SK-N-SH (cell line): ENCODE measurements at places on chromosomes 3 and 15.

GRCh38 chr3:24086617-24087404, 141.7 kb downstream of the NR1D2 start:
- no peak for DNase-seq
- H3K27ac ChIP-seq: no peak overlapping the region
- H3K4me3 ChIP-seq: no peak overlapping the region

DNA sequence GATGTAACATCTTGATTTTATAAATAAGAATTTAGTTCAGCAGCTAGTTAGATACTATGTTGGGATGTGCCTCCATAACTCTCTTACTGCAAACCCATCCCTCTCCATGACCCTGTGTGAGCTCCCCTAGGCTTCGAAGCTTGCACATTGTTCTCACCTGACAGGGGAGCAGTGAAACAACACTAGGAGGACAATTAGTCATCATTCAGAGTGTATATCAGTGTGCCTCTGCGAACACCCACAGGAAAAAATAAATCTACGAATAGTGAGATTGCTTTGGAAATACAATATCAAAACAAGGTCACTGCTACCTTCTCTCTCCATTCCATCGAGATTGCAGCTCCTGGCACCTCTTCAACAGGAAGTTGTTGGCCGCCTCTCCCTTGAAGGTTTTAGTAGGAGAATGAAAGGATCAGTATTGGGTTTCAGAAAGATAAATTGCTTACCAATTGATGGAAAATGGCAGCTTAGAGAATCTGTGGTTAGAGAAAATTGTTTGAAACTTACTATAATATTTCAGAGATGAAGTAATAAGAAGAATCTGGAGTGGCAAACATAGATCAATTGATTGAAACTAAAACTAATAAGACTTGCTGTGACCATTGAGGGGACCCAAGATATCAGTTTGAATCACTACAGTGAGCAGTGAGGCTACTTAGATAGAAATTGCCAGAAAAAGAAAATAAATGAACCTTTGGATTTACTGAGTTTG, 103.2 kb downstream of the CHL1 start:
- no peaks in the 10 kb centered on the region for H3K36me3 ChIP-seq
- DNase-seq: no peak
- H3K4me3 ChIP-seq: no peak overlapping the region
- no peaks in the 10 kb centered on the region for H3K4me1 ChIP-seq

GRCh38 chr3:172082269-172082668, 42.9 kb downstream of the FNDC3B start:
- no peak overlapping the region; the same call in 1 of the 2 replicates for H3K4me3 ChIP-seq
- H3K36me3 ChIP-seq: peaks cover 6% of the 10 kb centered on the region; the same call in 1 of the 2 replicates
- peak overlapping the region; percentile 77 for H3K27ac ChIP-seq
- DNase-seq: peak; percentile 57

- DNase-seq: no peak
- H3K4me3 ChIP-seq: peak overlapping the region; percentile 66
- H3K36me3 ChIP-seq: no peaks in the 10 kb centered on the region
- no peaks in the 10 kb centered on the region for H3K27me3 ChIP-seq
- H3K4me1 ChIP-seq: peaks cover 17% of the 10 kb centered on the region
These were observed 498 bp upstream of the ARNT2 start for GRCh38 chr15:80403712-80404056.

- peak; percentile 83 for DNase-seq
- H3K4me3 ChIP-seq: peak overlapping the region; percentile 90
- H3K27ac ChIP-seq: peak overlapping the region; percentile 91
- peaks cover 9% of the 10 kb centered on the region for H3K36me3 ChIP-seq
These were observed 895 bp upstream of the ARHGAP31 start for GRCh38 chr3:119293105-119293870.

DNA sequence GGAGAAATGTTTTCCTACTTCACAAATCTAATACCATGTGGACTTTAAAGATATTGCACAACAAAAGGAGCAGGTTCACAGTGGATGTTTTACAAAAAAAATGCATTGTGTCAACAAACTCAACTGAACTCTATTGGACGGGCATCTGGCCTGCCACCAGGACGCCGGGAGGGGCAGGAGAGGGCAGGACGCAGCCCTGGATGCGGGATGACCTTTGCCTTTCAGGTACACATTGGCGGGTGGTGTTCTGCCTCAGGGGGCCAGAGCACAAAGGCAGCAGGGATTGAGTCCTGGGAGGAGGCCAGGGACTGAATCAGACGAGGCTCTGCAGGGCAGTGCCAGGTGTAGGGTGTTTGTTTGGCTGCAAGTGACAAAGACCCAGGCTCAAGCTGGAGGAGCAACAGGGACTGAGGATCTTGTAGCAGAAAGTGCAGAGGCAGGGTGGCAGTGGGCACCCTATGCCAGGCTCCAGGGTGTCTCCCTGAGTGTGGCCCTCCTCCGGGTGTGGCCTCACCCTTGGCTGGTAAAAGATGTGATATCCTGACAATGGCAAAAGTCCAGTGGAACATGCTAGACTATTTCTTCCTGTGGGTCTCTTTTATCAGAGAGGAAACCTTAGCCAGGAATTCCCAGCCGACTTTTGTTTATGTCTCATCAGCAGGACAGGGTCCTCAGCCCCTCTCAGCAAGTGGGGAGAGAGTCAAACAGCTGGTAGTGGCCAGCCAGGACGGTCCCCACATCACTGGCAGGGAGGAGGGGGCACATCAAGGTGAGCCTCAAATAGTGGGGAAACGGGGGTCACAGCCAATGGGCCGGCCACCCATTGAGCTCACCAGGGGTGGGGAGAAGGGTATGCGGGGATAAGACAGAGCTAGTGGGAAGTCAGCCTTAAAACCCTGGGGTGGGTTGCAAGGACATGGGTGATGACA, 29.7 kb upstream of the KLF13 start:
- H3K27ac ChIP-seq: no peak overlapping the region
- DNase-seq: peak; percentile 12
- H3K36me3 ChIP-seq: no peaks in the 10 kb centered on the region
- H3K4me1 ChIP-seq: no peaks in the 10 kb centered on the region
- 0 out of 2 replicates have a peak, but pooled peaks cover 3% of the 10 kb centered on the region for H3K27me3 ChIP-seq

DNA sequence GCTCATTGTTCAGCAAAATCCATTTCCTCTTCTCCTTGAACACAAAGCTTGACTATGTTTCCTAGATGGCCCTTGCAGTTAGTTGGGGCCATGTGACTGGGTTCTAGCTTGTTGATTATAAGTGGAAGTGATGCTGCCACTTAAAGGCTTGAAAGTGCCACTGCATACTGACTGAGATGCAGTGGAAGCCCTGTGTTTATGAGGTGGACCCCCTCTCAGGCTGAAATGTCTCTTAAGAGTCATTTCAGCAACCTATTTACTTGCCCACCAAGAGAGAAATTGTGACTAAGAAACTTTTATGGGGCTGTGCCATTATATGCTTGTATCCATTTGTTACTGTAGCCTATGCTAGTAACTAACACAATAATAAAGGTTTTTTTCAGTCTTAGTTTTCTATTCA, 8.4 kb upstream of the ANP32A start:
- H3K4me1 ChIP-seq: no peaks in the 10 kb centered on the region
- DNase-seq: no peak
- H3K27ac ChIP-seq: no peak overlapping the region
- no peak overlapping the region for H3K4me3 ChIP-seq

DNA sequence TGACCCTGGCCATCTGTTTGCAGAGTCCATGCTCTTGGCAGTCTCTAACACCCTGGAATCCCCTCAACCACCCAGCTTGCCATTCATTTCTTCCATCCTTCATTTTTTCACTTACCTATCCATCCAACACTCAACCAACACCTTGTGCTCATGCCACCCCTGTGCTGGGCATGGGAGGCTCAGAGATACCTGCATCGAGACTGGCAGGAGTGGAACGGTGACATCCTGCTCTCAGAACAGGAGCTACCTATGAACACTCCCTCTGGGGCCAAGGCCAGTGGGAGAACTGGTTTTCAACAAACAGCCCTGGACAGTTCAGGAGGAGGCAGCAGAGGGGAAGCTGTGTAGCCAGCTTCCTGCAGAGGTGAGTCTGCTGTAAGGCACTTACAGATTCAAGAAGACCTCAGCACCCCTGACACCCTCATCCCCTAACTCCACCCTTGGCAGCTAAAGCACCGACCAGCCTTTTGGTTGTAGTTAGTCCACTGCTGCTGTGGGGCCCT, 19.5 kb upstream of the ATP2B2 start:
- no peaks in the 10 kb centered on the region for H3K4me1 ChIP-seq
- no peaks in the 10 kb centered on the region for H3K36me3 ChIP-seq
- H3K27me3 ChIP-seq: no peaks in the 10 kb centered on the region; the same call in 1 of the 2 replicates
- no peak for DNase-seq

DNA sequence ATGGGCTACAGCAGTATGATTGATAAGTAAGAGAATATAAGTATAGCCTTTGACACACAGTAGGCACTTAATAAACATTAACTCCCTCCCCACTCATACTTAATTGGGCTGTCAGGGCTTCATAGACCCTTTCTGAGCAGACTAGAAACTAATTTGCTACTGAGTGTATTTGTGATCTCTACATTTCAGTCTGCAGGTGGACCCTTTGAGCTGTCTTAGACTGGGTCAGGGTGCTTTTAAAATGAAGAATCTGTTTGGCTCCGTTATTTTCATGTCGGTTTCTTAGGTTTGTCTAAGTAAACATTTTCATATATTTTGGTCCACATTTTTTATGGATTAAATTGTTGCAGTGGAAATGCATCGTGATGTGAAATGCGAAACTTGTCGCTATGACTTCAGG, 50.3 kb upstream of the SELENOK start:
- no peaks in the 10 kb centered on the region for H3K36me3 ChIP-seq
- H3K27ac ChIP-seq: peak overlapping the region; percentile 55
- peaks cover 8% of the 10 kb centered on the region; the same call in 1 of the 2 replicates for H3K4me1 ChIP-seq
- DNase-seq: no peak

DNA sequence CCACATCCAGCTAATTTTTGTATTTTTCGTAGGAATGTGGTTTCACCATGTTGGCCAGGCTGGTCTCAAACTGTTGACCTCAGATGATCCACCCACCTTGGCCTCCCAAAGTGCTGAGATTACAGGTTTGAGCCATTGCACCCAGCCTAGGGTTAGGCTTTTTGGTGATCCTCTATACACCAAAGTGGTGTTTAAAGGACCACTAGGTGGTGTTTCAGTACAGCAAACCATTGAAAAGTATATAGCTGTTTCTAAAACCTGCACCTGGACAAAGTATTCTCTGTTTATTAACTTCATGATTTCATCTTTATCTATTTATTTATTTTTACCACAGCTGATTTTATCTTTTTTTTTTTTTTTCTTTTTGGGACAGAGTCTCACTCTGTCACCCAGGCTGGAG, 68.4 kb downstream of the MINDY2 start:
- no peaks in the 10 kb centered on the region for H3K36me3 ChIP-seq
- no peaks in the 10 kb centered on the region for H3K27me3 ChIP-seq
- no peak overlapping the region for H3K4me3 ChIP-seq
- DNase-seq: no peak

GRCh38 chr15:86624261-86625036, 544.8 kb downstream of the AGBL1 start:
- DNase-seq: peak; percentile 57
- no peak overlapping the region for H3K27ac ChIP-seq
- peaks cover 4% of the 10 kb centered on the region; the same call in 1 of the 2 replicates for H3K4me1 ChIP-seq
- no peak overlapping the region for H3K4me3 ChIP-seq
- no peaks in the 10 kb centered on the region for H3K36me3 ChIP-seq
- H3K27me3 ChIP-seq: no peaks in the 10 kb centered on the region

DNA sequence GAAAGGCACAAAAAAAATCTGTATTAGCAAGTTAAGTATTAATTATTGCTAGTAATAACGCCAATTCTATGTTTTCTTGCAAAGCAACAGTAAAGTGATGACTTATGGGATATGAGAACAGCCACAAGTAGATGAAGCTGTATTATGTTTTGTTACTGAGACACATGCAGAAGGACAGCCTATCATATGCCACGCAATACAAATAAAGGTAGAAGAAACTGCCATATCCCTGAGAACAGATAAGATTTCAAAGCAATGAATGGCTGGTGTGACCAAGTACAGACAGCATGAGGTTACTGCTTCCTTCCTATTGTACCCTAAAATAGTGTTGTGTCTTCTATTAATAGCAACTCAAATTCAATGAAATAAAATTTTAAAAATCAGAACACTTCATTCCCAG, 26.7 kb downstream of the STAG1 start:
- peaks cover 2% of the 10 kb centered on the region for H3K4me1 ChIP-seq
- no peaks in the 10 kb centered on the region for H3K36me3 ChIP-seq
- no peak overlapping the region for H3K4me3 ChIP-seq
- H3K27me3 ChIP-seq: no peaks in the 10 kb centered on the region
- H3K27ac ChIP-seq: no peak overlapping the region

DNA sequence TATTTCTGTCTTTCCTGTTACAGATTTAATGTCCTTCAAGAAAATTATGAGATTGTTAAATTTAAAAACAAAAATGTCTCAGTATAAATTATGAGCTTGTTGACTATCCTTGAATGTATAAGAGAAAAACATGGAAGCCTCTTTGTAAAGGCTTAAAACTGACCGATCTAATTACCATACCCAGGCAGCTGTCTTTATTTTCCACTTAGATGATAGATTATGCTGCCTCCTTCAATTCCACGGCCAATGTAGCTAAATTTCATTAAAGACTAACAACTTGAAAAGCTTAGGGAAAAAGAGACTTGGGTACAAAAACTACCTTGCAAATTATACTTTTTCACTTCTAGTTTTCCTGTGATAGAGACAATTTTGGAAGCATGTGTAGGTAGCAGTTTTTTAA, 88.3 kb downstream of the ATP10A start:
- H3K4me1 ChIP-seq: no peaks in the 10 kb centered on the region
- no peaks in the 10 kb centered on the region for H3K36me3 ChIP-seq
- H3K27ac ChIP-seq: no peak overlapping the region
- H3K27me3 ChIP-seq: no peaks in the 10 kb centered on the region
- no peak overlapping the region for H3K4me3 ChIP-seq

- H3K27me3 ChIP-seq: no peaks in the 10 kb centered on the region; the same call in 1 of the 2 replicates
- H3K4me1 ChIP-seq: no peaks in the 10 kb centered on the region
- no peak overlapping the region for H3K27ac ChIP-seq
These were observed 67.6 kb upstream of the GCNT3 start for GRCh38 chr15:59543721-59544547.

DNA sequence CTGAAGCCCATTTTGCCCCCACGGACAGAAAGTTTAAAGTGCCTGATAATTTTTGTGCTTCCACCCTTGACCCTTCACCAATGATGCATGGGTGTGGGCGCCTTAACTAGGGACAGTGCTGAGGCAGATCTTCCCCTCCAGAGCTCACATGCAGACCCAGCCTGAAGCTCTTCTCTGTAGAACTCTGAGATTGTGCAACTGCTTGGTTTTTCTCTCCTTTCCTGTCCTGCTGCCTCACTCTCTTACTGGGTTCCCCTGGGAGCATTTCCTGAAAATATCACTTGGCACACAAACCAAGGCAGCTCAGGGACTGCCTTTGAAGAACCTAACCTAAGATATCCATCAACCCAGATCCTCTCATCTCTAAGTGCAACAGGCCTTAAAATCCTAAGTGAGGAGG, 220.3 kb upstream of the STT3B start:
- no peaks in the 10 kb centered on the region for H3K27me3 ChIP-seq
- no peaks in the 10 kb centered on the region for H3K4me1 ChIP-seq
- DNase-seq: no peak
- no peak overlapping the region for H3K27ac ChIP-seq

GRCh38 chr3:55147856-55148720, 220.2 kb upstream of the LRTM1 start:
- H3K27ac ChIP-seq: no peak overlapping the region; the same call in 1 of the 2 replicates
- no peaks in the 10 kb centered on the region for H3K27me3 ChIP-seq
- H3K36me3 ChIP-seq: no peaks in the 10 kb centered on the region
